Germinal center (tissue), 1 donor: ENCODE measurements at places on chromosomes 16 and 17.

DNA sequence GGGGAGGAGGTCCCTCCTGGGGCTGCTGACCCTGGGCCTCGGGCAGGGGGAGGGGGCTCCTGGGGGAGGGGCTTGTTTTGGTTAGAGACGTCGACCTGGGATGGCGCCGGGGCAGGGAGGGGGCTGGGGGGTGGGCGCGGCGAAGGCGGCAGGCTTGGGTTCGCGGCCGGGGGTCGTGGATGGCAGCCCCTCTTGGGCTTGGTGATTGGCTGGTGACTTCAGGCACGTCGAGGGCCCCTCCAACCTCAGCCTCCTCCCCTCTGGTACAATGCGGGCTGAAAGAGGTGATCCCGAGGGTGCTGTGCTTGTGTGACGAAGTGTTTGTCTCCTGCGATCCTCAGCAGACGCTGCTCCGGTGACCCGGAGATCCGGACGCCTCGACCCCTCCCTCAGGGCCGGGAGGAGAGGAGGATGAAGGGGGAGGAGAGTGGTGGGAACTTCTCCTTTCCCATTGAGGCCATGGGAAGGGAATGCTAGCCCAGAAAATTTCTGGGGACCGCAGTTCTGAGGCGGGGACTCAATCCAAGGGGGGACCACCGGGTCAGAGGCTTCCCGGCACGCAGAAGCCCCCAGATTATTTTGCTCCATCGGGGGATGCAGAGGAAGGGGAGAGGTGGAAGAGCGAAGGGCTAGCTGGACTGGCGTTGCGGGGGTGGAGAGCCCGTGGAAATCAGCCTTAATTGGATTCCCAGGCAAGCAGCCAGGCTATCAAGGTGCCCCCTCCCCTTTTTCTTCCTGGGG, 43.9 kb downstream of the RAI1 start:
- DNase-seq, result peak; percentile 34

DNA sequence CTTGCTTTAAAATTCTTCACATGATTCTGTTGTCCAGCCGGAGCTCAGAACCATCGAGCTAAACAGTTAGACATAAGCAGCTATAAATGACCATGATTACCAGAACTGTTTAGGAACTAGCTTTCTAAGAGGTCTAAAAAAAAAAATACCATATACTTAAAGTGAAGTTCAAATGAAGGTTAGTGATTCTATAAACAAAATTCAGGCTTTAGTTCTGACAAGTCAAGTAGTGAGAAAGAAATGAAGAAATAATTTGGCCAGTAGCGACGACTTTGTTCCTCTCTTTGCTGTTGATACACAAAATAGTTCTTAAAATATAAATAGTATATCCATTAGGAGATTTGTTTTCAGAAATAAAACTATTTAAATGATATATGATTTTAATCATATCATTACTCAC, 27.7 kb downstream of the ABCA8 start:
- no peak for DNase-seq

GRCh38 chr17:36088670-36089338, 1.1 kb downstream of the CCL3 start:
- no peak for DNase-seq

- DNase-seq, result no peak
These were observed 29.0 kb downstream of the SLC25A10 start for GRCh38 chr17:81741049-81741593.

DNA sequence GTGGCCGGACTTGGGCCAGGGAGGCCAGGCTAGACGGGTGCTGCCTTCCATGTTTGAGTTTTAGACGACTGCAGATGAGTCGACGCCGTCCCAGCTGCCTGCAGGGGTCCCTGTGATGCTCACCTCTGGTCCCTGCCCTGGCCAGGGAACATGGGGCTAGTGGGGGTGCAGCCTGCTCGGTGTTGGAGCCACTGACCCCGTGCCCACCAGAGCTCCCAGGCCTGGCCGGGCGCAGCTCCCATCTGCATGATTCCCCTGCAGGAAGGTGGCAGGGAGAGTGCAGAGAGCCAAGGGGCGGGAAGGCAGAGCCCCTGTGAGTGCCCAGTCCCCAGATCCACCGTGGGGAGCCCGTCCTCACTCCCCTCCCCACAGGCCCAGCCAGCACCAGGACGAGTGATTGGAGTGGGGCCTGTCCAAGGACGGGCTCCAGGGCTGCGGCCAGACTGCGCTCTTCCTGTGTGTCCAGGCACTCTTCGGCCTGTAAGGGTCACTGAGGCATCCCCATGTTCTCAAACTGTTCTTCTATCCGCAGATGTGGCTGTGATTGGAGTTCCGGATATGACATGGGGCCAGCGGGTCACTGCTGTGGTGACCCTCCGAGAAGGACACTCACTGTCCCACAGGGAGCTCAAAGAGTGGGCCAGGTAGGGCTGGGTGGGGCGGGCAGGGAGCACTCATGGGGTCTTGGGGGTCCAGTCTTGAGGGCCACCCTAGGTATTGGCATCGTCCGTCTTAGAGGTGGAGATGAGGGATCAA, 26.0 kb upstream of the CDH15 start:
- no peak for DNase-seq

GRCh38 chr16:46801428-46802049, 29.4 kb downstream of the C16orf87 start:
- no peak for DNase-seq

GRCh38 chr16:89308391-89309333, 91.2 kb downstream of the ZNF778 start:
- DNase-seq, result peak; percentile 62

- DNase-seq, result no peak
These were observed 16.4 kb upstream of the SEC14L1 start for GRCh38 chr17:77124192-77124889.

GRCh38 chr16:649631-650030, 466 bp downstream of the WDR90 start:
- DNase-seq, result peak; percentile 40

DNA sequence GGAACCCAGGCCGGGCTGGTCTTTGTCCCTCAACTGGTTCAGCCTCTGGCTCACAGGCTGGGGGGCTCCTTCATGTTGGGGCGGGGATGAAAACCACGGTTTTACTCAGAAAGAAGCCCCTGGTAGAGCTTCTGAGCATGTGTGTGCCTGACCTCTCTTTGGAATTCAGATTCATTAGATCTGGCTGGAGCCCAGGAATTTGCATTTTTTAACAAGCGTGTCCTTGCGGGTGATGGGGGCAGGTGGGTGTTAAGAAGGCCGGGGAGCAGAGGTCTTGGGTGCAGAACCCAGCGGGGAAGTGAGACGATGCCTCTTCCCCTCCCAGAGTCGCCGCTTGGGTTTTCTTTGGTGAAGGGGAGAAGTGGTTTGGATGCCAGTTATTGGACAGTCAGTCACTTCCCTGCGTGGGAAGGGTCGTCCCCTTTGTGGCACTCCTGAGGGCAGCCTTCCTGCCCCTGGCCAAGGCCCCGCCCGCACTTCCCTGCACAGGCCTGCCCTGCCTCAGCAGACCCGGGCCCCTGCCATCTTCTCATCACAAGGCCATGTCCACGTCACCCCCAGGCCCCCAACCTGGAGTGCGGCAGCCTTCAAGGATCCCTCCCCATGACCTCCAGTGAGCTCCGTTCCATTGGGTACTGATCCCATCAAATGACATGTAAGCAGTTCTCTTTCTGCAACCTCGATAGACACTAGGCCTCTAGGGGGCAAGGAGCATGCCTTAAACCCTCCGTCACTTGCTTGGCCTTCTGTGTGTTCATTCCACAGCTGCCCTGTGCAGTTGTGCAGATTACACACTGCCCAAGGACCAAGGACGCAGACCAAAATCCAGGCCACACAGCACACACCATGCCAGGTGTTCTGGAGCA, 177.7 kb upstream of the CIBAR2 start:
- no peak for DNase-seq

DNA sequence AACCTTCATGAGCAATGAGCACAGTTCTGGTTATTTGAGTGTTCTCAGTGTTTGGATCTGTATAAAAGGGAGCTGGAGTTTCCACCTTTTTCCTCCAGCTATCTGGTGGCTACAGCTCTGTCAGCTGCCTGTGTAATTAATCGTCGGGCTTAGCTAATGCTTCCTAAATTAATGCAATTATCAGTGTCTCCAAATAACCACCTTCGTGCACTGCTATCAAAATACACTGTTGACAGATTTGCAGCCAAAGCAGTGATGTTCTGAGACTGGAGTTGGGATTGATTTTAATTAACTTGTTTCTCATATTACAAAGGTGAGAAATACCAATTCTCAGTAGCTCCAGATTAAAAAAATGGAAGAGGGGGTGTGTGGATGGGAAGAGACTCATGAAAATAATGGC, 325.8 kb downstream of the CBLN1 start:
- no peak for DNase-seq

- DNase-seq, result no peak
These were observed 602.2 kb upstream of the CDH8 start for GRCh38 chr16:62638324-62638911.

DNA sequence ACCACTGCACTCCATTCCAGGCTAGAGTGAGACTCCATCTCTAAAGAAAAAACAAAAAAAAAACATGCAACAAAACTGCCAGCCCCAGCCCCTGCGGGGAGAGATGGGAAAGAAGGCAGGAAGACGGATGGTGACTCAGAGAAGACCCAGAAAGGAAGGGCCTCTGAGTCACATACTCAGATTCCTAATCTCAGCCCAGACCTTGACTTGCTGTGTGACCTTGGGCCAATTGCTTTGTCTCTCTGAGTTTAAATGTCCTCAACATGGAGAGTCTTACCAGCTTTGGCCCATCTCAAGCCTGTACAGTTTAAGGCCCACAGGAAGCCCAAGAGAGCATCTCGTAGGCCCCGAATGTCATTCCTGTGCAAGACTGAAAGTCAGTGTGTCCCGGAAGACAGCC, 86.5 kb upstream of the LHX1 start:
- DNase-seq, result no peak

DNA sequence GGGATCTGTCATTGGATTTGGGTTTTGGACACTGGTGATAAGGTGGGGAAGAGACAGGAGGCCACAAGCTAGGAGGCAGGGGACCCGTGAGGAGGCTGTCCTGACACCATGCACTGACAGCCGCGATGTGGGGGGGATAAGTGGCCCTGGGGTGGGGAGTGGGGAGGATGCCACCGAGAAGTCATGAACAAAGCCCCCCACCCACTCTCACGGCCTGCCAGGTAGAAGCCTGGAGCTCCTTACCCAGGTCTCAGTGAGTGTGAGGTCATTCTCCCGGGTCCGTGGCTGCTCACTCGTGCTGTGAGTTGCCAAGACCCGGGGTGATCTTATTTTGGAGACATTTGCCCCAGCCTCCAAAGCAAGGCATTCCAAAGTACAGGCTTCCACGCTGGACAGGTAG, 165.9 kb upstream of the TNRC6C start:
- DNase-seq, result no peak

- DNase-seq, result no peak
These were observed 4.8 kb upstream of the MEAK7 start for GRCh38 chr16:84509032-84509950.

DNA sequence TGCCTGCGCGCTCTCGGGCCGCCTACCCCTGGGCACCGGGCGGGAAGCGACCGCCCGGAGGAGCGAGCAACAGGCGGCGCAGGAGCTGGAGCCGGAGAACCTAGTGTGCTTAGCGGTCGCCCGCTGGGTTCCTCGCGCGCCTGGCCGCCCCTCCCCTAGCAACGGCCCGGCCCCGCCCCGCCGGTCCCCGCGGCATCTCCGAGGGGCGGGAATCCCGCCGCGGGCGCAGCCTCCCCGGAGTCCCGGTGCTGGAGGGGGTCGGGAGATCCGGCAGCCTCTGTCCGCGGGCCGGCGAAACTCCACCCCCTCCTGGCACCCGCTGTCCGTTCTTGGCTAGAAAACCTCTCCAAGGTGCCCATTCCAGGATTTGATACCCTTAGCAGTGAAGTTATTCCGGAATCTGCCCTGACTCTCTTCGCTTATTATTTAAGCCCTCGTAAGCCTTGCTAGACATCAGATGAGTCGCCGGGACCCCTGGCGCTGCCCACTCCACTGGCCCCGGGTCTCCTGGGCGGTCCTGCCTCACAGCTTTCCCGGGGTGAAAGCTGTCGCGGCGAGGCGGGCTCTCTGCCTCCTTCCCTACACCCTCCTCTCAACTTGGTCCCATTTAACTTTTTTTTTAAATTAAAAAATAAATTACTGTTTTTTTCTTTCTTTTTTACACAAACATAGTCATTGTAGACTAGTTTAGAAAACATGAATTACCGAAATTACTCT, at the start of gene RPRML:
RPRML (minus strand) TSS at position 107 of the 717 bp plus-strand sequence. CDS start 246 bp downstream, outside the sequence.
- DNase-seq, result peak; percentile 40

DNA sequence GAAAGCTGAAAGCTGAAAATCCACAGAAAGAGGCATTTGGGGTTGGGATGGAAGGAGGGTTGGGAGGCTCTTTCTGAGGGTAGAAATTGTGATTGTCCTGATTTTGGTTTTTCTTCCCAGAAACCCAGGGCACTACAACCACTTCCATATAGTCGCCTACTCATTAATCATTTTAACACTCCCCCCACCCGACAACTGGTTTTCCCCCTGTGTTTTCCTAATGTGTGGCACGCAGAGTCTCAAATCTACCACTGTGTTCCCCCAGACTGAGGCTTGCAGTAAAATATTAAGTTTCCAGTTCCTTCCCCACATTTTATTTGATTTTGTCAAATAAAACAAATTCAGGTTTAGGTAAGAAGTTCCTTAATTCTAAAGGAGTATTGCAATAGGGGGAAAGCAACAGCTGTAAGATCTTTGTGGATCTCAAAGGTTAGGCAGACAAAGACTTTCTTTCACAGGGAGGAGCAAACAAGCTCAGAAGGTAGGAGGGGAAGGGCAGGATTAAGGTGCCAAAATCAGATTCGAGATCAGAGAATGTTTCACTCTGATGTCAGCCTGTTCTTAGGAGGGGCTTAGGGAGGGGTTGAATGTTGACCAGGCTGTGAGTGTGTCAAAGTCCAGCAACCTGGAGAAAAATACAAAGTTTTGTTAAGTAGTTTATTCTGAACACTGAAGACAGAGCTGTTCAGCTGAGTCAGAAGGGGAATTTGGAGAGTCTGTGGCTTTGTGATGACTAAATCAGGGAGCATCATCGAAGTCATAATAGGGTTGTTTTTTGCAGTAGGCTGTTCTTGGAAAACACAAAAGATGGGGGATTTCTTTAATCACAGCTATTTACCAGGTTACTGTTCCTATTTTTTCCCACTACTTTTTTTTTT, 3.6 kb downstream of the ZNF267 start:
- DNase-seq, result no peak

- DNase-seq, result no peak
These were observed 53.5 kb downstream of the PARN start for GRCh38 chr16:14576532-14576931.

DNA sequence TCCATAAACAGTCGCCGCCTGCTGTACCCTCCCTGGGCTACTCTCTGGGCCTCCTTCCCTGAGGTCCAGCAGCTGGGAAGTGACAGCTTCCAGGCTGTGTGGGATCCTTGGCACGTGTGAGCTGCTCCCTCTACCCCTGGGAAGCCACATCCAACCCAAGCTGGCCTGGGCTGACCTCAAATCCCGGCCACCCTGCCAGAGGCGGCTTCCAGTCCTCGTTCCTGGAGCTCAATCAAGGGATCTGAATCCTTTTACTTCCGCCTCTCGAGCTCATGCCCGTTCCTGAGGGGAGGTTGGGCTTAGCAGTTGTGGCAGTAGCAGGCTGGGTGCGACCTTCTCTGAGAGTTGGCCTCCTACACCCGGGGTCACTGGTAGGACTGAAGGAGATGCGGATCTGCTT, 82.5 kb downstream of the NETO2 start:
- DNase-seq, result no peak

- DNase-seq, result no peak
These were observed at the start of gene NME4 for GRCh38 chr16:397135-397661. Gene NME4 (plus strand): TSS chr16:397199. CDS start chr16:397223, 24 bp downstream.

GRCh38 chr17:43831633-43832032, 1.3 kb downstream of the MPP3 start:
- DNase-seq, result no peak

- no peak for DNase-seq
These were observed 8.5 kb upstream of the SIAH1 start for GRCh38 chr16:48393485-48394354.
